ENCODE measurements at places on chromosomes 5 and 9. TPM values are rescaled to one million over a fixed set of nuclear protein-coding genes. Genes with fewer than 3 reads are reported as not detected.

BTNL3 gene
- not detected for total RNA-seq

NSG2 gene
- total RNA-seq = 366 TPM

S100Z gene
- 0.50 TPM for total RNA-seq

SMU1 gene
- total RNA-seq = 37.6 TPM

ADAMTS6 gene
- total RNA-seq = 20.3 TPM

KCNV2 gene
- total RNA-seq = not detected

GRCh38 chr5:149646564-149646963 lies 65.3 kb downstream of the ARHGEF37 start:
- no peaks in the 10 kb centered on the region for H3K36me3 ChIP-seq
- H3K27ac ChIP-seq = no peak overlapping the region

- no peak overlapping the region for H3K27ac ChIP-seq
- peaks cover 11% of the 10 kb centered on the region for H3K4me1 ChIP-seq
- H3K36me3 ChIP-seq = no peaks in the 10 kb centered on the region
- H3K4me3 ChIP-seq = no peak overlapping the region
Measured at GRCh38 chr9:92770360-92770995, 5.8 kb upstream of the BICD2 start.

GRCh38 chr9:113888336-113888735 lies 12.2 kb downstream of the ZNF618 start:
- H3K4me1 ChIP-seq = peaks cover 11% of the 10 kb centered on the region
- no peak overlapping the region for H3K27ac ChIP-seq
- no peak for DNase-seq
- peaks cover 2% of the 10 kb centered on the region for H3K36me3 ChIP-seq

- no peak for DNase-seq
- H3K4me3 ChIP-seq = no peak overlapping the region
Measured at GRCh38 chr5:119354537-119355243, 1.1 kb upstream of the TNFAIP8 start.

Measured in spinal cord (tissue), 10 donors.